ENCODE measurements at places on chromosomes 7 and 10. TPM values are rescaled to one million over a fixed set of nuclear protein-coding genes. Genes with fewer than 3 reads are reported as not detected.

The LRCH4 gene
- 23.2 TPM for polyA plus RNA-seq

The STEAP1B gene
- polyA plus RNA-seq: not detected

The CCDC172 gene
- not detected for polyA plus RNA-seq

The PCLO gene
- polyA plus RNA-seq: 4.0 TPM
